Endodermal cell (in vitro differentiated cells): ENCODE measurements at places on chromosomes 1 and 21.

- DNase-seq = peak; percentile 28
These were observed 12.3 kb downstream of the TAL1 start for GRCh38 chr1:47219590-47220220.

- peak; percentile 22 for DNase-seq
These were observed 50.4 kb downstream of the CD34 start for GRCh38 chr1:207860531-207860930.

DNA sequence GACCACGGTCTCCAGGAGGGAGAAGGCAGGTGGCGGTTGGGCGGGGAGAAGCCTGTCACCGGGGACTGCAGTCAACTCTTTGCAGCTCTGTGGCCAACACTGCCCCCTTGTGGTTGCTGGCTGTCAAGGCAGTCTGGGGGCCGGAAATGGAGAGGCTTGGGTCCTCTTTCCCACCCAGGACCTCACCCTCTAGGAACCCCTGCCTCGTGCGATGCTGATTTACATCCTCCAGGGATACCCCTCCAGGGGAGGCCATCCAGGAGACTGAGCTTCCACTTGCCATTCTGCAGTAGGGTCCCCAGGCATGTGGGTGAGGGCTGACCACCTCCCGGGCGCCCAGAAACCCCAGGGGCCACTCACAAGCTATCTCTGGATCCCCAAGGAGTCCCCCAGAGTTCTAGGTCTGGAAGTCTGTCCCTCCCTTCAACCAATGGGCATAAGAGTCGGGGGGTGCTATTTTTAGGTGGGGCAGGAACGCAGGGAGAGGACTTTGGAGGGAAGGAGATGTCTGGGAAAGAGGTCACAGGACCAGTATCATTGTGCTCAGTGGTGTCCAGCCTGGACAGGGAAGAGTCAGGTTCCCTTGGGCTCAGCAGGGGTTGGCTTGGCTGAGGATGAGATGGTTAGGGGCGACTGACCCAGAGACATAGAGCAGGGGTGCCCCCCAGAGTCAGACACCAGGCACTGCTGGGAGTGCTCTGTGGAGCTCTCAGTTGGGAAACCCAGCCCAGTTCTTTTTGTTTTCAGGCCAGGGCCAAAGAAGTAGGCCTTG lies 7.1 kb upstream of the GPR61 start:
- peak; percentile 97 for DNase-seq

DNA sequence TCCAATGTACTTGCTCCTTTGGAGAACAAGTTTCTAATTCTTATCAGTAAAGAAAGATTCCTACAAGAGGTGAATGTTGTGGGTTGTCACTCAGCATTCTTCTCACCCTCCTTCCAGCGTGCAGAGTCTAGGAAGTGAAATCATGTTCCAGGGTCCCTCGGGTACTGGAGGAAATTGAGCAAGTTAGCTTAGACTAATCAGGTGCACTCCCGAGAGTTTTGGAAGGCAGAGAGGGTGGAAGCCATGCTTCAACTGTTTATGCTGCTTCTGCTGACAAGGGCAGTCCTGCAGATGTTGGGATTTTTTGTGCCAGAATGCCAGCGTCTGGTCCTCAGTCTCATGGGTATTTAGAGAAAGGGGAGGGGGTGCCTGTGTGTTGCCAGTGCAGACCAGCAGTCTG lies 5.3 kb upstream of the C1orf115 start:
- DNase-seq = no peak

- DNase-seq = no peak
These were observed 2.7 kb downstream of the RGL1 start for GRCh38 chr1:183807549-183808168.
